ENCODE measurements at places on chromosomes 2 and 18. TPM values are rescaled to one million over a fixed set of nuclear protein-coding genes. Genes with fewer than 3 reads are reported as not detected.

Gene MAPRE2
- 9.3 TPM for total RNA-seq

Gene TFPI
- 31.0 TPM for total RNA-seq

Gene SCYGR4
- total RNA-seq, result not detected

Gene C2orf15
- 11.3 TPM for total RNA-seq

Gene TMEM185B
- 69.9 TPM for total RNA-seq

Gene UGT1A10
- total RNA-seq, result 1.0 TPM

Gene PUS10
- total RNA-seq, result 12.1 TPM

Gene GALNT14
- total RNA-seq, result not detected

Gene SP5
- total RNA-seq, result 149 TPM

- no peak for DNase-seq
These were observed 287.7 kb upstream of the CNTNAP5 start for GRCh38 chr2:123737371-123737770.

DNA sequence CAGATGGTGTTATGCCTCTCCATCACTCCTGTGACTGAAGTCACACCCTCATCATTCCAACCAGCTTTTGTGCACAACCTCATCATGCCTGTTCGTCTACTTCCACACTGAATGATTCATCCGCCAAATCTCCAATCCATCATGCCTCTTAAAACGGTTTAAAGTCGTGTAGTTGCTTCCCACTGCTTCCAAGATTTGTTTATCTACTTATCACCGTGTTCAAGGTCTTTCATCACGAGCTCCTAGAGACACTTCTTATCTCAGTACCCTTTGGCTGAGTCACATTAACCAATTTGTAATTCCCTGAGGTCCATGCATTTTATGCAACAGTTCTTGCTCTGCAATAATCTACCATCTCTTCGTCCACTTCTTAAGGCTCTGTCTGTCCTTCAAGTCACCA is 592.3 kb upstream of the ID2 start:
- DNase-seq, result peak; percentile 46

DNA sequence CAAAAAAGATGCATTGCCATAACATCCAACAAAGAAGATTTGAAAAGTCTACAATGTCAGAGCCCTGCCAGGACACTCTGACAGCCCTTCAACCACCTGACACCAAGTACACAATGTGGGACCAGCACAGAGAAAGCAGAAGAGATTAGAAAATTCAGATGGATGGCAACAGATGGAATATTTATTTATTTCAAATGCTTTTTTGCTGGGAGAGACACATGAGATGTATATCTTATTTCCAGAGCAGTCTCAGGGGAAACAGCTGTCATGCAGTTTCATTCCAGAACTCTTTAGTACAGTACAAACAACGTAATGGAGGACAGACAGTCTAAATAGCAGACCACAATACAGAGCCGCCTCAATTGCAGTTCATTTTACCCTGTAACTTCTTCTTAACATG is 110.1 kb downstream of the MAIP1 start:
- DNase-seq, result no peak

- no peak for DNase-seq
These were observed 956.2 kb downstream of the DSC3 start for GRCh38 chr18:30086351-30086750.

- peak; percentile 23 for DNase-seq
These were observed 513.0 kb upstream of the MYT1L start for GRCh38 chr2:2843969-2844548.

DNA sequence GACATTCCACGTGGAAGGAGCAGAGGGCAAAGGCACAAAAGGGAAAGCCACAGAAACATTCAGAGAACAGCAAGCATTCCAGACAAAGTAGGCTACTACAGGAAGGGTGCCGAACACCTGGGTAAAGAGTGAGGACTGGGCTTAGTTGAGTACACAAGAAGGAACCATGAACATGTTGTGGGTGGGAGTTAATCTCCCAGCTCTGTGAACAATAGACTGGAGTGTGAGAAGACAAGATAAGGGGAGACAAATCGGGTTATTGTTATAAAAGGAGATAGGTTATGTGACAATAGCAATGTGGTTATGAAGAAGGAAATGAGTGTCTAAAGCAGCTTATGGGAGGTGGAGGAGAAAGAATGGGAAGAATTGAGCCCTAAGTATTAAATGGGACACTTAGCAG is 70.0 kb downstream of the DPP4 start:
- no peak for DNase-seq

DNA sequence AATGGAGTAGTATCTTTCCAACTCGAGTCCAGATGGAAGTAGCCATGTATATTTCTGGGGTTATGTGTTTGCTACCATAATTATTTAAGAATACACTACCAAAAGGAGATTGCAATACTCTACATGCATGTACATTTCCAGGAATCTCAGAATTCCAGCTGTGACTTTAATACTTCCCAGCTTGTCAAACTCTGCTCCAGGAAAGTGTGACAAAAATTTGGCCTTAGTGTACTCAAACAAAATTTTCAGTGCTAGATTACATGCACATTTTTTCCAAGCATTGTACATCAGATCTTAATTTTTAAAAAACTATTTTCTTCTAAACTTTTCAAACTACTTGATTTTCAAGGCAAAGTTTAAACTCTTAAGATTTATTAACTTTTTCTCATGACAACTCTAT is 1791.6 kb downstream of the SUCLG1 start:
- DNase-seq, result no peak

DNA sequence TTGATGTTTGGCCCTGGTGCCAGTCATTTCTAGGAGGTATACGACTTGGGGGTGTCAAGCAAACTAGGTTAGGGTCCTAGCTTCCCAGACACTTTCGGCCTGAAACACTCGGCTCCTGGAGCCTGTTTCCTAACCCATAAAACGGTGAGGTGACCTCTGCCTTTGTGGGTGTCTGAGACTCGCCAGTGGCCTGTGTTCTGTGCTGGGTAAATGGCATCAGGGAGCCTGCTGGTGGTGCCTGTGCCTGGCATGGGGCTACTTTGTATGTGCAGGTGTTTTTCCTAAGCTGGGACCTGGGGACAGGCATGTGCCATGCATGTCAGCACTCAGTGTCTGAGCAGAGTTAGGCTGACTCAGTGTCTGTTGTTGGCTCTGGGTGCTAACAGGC is 139.2 kb downstream of the GLI2 start:
- no peak for DNase-seq

DNA sequence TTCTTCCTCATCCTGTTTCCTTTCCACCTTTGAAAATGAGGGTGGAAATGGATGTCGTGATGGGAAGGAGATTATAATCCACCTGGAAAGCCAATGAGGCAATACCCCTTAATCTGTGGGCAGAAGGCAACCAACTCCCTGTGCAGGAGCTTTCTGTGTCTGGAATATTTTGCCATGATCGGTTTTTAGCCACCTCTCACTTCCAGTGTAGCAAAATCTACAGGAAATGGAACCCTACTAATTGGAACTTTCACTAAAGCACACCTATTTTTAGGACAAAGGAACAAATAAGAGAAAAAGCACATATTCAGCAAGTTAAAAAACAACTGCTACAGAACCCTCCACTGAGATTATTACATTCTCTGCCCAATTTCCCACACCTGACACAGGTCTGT is 112.1 kb upstream of the SMAD7 start:
- no peak for DNase-seq

DNA sequence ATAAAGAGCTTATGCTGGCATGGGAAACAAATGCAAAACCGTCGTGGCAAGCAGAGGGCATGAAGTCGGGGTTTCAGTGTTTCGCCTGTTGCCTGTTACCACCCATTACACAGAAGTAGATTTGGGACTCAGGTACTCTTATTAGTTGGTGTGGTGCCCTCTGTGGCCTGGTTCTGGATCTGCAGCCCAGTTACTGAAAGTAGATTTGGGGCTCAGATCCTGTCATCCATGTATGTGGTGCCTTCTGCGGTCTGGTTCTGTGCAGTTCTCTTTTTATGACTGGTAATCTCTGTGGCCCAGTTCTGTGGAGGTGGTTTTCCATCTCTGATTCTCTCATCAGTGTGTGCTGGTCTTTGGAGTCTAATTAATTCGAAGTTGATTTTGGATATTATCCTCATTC is 45.2 kb downstream of the ADNP2 start:
- peak; percentile 2 for DNase-seq

DNA sequence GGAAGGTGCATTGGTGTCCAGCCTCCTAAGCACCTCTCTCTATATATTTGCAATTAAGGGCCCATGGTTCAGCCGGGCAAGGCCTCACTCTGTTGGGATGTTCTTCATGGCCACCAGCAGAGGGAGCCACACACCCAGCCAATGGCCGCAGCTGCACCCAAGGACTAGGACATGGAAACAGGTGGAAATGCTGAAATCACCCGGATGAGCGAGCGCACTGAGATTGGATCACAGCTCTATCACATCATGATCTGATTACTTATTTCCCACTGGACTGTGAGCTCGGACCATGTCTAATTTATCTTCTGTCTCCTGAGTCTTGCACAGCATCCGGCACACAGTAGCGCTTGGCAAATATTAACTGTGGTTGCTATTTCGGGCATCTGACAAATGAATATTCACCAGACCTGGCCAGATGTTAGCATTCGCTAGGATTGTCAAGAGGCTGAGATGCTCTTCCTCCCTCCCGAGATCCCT is 31.2 kb downstream of the KIF3C start:
- DNase-seq, result peak; percentile 80

GRCh38 chr2:172606285-172606684 is 50.4 kb downstream of the PDK1 start:
- DNase-seq, result no peak

Measured in Caco-2 (cell line).